ENCODE measurements at places on chromosomes 2 and 18. TPM values are rescaled to one million over a fixed set of nuclear protein-coding genes. Genes with fewer than 3 reads are reported as not detected.
A peak's percentile ranks its signal among the peaks of the same experiment; 100 is the strongest.

DNA sequence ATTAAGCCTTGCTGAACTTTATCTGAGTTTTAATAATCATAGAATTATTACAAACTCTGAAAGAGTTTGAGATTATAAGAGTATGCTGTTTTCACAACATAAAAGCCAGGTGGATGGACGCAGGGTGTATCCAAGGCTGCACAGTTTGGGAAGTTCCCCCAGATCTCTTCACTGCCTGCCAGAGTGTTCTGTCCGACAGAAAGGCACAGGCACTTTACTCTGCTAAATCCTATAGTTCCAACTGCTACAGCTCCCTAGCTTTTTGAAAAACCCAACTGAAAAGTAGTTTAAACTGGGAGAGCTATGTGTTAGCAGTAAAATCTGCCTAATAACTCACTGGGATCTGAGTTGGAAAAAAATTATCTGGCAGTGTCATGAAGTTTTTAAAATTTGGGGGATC is 38.0 kb downstream of the MFSD6 start:
- DNase-seq: no peak

DNA sequence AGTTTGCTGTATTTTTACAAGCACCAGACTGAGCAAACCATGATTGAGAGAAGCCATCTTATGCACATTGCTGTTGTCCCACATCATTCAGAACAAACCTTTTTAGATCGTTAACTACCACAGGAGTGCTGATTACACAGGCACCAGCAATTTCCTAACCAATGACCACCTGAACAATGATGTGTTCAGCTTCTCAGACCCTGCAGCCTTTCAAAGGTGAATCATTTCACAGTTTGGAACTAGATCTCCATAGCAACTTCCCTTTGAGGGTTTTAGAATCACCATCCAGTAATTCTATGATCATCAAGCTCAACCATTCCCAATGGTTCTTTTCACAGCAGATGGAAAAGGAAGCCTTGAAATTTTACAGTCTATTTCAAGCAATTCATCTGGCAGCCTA is 71.4 kb downstream of the OLA1 start:
- no peak for DNase-seq

DNA sequence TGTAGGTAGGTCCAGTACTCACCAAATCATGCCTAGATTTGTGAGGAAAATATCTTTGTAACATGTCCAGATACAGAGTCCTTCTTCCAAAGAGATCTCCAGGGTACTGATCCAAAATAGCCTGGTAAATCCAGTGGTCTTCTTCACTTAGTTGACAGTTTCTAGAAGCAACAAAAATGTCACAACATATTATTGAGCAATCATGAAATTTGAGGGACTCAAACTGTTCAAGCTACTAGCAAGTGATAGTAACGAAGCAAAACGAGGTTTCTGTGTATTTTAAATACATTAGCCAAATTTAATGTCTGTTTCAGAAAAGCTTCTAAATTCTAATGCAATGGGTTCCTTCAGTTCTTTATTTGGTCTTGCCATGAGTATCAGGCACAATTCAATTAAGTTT is 142.8 kb downstream of the CCDC148 start:
- DNase-seq: no peak

DNA sequence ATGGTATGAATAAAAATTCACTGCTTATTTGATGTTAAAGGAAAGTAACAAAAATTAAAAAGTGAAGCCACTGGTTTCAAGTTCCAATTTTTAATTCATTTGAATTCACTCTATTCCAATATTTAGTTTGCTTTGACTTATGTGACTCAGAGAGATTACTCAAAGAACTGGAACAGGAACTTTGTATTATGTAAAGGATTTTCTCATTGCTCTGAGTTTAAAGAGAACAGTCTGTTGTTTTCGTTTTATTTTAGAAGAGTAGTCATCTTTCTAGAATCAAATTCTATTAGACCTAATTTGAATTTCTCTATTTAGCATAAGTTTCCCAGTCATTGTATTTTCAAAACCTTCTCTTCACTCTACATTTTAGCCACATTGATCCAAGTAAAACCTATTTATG is 300.1 kb upstream of the SLC8A1 start:
- DNase-seq: no peak

- DNase-seq: no peak
These were observed 179.0 kb downstream of the KLHL29 start for GRCh38 chr2:23563673-23564614.

- DNase-seq: peak; percentile 35
These were observed 89.6 kb downstream of the ITGB1BP1 start for GRCh38 chr2:9333591-9334171.

Gene CIB4
- total RNA-seq: not detected

GRCh38 chr2:174209325-174209724 is 39.0 kb downstream of the OLA1 start:
- no peak for DNase-seq

DNA sequence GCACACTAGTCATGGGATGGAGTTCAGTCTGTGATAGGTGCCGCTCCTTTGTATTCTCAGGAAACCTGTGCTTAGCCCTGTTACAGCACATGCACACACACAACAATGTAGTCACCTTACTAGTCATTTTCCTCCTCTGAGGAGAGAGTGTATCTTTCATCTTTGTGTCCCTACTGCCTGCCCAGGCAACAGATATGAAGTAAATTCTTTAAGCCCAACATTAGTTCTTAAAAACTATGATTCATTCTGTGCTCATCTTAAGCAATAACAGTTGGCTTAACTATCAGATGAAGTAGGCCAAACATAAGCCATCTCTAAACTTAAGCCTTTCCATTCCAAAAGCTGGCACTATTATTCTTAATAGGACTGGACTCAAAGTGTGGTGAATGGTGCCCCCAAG is 186.5 kb downstream of the LNPK start:
- no peak for DNase-seq

- DNase-seq: no peak
These were observed 29.9 kb downstream of the PELI1 start for GRCh38 chr2:64114063-64114911.

DNA sequence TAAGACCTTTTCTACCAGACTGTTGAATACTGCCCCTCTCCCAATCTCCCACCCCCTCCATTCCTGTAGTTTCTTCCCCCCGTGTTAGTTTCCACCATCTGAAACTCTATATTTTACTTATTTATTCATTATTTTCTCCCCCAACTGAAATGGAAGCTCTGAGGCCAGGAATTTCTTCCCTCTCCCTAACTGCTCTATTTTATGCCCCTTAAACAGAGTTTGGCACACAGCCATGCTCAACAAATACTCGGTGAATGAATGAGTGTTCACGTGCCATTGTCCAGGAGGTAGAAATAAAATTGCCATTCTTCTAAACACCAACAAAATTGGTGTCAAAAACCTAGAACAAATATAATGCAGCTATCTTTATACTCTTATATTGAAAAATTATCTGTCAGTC is 5.6 kb downstream of the ITGB1BP1 start:
- no peak for DNase-seq

- DNase-seq: no peak
These were observed 93.7 kb upstream of the RBBP8 start for GRCh38 chr18:22839340-22839821.

Gene CUL3
- total RNA-seq: 104 TPM

GRCh38 chr2:186339716-186340115 is 146.3 kb upstream of the ZC3H15 start:
- DNase-seq: no peak

- DNase-seq: no peak
These were observed 33.7 kb upstream of the APCDD1 start for GRCh38 chr18:10420561-10421352.

Gene PARD6G
- total RNA-seq: 11.3 TPM

DNA sequence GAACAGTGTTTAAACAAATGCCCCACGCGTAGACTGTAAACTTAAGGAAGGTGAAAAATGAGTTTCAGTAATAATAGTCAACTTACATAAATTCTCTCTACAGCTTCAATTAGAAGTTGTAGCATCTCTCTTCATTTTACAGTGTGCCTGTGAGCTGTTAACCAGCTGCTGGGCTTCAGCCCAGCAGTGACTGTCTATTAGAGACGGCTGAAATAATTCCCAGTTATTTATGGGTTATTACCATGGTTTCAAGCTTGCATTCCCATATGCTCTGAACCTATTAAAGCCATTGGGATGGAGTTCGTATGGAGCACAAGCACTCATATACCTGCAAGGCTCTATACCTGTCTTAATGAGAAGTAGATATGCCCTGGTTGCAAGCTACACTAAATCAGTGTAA is 501.1 kb downstream of the CNTNAP5 start:
- DNase-seq: no peak

All from cerebellum (tissue), 4 donors.